ENCODE measurements at places on chromosomes 7 and 10. TPM values are rescaled to one million over a fixed set of nuclear protein-coding genes. Genes with fewer than 3 reads are reported as not detected.

CAV1 gene
- total RNA-seq = 194 TPM

ZNF804B gene
- not detected for total RNA-seq

PRKG1 gene
- total RNA-seq = 145 TPM

TPK1 gene
- 13.3 TPM for total RNA-seq

SLC25A13 gene
- total RNA-seq = 24.2 TPM

DNA sequence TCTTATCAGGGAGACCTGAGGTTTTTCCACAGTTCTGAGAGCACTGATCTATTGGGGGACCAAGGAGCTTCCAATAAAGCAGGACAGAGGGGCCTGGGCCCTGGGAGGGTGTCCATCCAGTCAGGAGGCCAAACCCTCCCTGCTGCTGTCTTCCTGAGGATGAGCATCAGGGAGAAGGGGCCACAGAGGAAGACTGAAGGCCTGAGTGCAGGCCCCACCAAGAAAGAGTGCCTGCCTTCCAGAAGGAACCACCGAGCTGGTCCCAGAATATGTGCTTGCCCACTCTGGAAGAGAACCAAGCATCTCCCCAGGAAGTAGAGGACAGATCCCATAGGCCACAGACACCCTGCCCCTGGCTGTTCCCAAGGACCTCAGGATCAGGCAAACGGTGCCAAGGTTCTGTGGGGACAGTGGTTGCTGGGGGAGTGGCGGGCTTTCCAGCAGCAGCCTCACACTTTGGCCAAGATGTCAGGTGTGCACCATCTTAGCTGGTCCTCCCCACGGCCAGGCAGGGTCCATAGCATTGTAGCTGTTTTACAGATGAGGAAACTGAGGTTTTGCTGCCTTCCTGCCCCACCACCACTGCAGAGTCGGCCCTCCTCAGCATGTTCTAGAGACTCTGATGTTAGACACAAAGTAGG, 199.4 kb downstream of the GRID1 start:
- DNase-seq = no peak

DNA sequence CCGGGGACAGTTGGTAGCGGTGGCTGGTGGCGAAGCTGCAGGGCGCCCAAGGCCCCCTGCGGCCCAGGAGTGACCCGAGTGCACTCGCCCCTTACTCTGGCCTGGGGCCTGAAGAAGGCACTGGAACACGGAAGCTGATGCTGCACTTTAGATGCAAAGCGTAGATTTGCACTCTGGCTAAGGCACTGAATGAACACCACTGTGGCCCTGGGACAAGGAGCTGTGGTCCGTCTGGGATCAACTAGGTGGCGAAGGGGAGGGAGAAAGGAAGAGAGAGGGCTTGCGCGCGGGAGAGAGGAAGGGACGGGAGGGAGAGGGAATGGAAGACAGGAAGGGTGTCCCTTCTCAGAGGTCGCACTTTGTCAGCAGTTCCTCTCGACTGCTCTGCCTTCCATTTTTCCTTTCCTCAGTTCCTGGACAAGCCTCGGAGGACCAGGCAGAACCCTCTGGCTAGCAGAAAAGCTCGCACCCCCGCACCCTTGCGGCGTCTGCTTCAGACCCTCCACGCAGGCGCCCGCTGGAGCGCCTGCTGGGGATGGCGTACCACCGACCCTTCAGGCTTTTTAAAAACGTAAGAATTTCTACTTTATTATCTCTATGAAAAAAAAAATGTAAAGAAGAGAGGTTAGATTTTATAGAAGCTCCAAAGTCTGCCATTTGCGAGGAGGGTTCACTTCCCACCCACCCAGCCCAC, 1.2 kb downstream of the FERD3L start:
- DNase-seq = no peak

GRCh38 chr10:63765126-63765525, 243.9 kb downstream of the REEP3 start:
- no peak for DNase-seq

- DNase-seq = no peak
Observed at GRCh38 chr7:2893411-2893861, 49.3 kb upstream of the GNA12 start.

GRCh38 chr10:126166797-126167196, 221.5 kb downstream of the ADAM12 start:
- no peak for DNase-seq

DNA sequence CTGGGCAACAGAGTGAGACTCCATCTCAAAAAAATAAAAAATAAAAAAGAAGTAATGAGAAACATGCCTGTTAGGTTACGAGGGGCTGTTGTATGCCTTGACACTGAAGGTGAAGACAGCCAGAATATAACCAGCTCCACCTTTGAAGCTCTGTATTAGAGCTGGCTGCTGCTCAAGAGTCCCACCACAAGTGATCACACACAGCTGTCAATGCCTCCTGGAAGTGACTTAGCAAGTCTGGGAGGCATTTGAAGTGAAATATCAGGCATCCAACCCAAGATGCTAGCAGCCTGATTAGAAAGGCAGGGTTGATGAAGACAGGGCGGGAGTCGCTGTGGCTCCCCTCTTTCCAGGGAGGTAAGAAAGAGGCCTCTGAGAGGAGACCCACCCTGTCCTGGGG, 34.1 kb upstream of the INPP5F start:
- no peak for DNase-seq

DNA sequence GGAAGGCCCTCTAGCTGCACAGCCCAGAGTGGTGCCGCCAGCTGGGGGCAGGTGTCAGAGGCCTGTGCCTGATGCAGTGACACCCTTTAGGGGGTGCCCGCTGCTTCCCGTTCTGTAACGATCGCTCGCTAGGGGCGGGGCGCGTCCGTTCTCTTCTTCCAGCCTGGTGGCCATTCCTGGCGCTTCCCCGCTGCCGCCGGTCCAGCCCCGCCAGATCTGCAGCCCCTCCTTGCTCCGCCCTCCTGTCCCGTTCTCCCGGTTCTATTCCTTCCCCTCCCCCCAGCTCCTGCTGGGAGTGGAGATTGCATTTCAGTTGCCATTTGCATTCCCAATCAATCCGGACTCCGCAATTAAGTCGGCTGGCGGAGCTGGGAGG, 39.2 kb downstream of the AGAP3 start:
- DNase-seq = no peak

DNA sequence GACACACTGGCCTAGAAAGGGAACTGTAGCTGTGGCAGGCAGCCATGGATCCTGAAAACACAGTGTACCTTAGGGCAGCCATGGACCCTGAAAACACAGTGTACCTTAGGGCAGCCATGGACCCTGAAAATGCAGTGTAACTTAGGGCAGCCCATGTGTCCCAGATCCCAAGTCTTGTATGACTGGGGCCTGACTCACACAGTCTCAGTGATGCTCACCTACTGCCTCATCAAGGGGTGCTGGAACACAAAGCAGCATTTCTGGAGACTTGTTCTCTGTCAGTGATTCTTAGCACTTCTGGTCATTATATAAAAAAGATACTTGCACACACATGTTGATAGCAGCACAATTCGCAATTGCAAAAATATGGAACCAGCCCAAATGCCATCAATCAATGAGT, 70.2 kb upstream of the LAMB4 start:
- no peak for DNase-seq

GRCh38 chr7:96016735-96017134, 244.4 kb downstream of the DYNC1I1 start:
- DNase-seq = no peak

- DNase-seq = no peak
Observed at GRCh38 chr7:79515358-79515757, 61.9 kb upstream of the MAGI2 start.

DNA sequence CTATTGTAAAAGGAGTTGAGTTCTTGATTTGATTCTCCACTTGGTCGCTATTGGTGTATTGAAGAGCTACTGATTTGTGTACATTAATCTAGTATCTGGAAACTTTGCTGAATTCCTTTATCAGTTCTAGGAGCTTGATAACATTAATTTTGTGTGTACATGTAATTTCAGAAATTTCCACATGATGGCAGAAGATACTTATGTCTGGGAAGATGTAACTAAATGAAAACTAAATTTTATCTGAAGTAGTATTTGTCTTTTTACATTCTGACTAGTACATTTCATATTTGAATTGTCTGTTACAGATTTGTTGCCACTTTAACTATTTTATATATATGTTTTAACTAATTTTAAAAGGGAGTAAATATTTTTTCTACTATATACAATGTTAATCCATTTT, 27.6 kb downstream of the SDHAF3 start:
- no peak for DNase-seq

DNA sequence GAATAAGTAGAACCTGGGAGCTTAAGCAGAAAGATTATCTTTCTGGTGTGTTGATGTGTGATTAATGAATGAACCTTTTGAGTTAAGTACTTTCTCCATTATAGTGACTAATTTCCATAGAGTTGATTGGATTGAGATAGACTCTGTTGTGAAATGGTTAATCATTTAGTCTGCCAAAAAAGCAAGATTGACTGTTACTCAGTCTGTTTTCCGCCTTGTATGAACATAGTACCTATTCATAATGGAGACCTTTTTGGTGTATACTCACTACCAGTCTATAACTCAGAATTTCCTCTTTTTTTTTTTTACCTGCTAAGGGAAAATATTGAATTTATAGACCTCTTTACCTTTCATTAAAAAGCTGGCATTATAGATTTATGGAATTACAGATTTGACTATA, 14.4 kb upstream of the NPVF start:
- no peak for DNase-seq

- DNase-seq = no peak
Observed at GRCh38 chr7:80735330-80735729, 96.9 kb downstream of the CD36 start.

DNA sequence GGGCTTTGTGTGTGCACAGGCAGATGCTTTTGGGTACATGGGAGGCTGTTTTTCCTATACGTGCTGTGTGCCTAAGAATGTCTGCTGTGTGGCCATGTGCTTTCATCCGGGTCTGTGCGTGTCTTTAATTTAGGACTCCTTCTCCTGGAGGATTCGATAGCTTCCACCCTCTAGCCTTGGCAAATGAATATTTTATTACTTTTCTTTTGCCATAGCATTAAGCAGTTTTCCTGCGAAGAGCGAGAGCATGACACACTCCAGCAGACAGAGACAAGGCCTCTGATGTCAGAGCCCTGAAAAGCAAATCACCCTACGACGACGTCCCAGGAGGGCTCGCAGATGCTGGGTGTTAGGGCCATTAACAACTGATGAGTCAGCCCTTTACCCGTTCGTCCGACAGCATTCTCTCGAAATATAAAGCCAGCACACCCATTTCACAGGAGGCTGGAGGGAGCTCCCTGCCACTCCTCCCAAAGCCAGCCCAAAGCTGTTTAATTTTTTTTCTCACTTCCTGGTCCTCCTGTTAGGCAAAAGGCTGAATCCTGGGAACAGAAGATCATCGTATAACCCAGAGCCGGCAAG, 311.3 kb upstream of the ZMIZ1 start:
- no peak for DNase-seq

- no peak for DNase-seq
Observed at GRCh38 chr10:91829268-91829667, 31.0 kb downstream of the TNKS2 start.

GRCh38 chr7:102230593-102230992, 56.1 kb upstream of the SH2B2 start:
- DNase-seq = no peak

Measured in thoracic aorta (tissue), 2 donors.